ENCODE measurements at places on chromosomes 4 and X. TPM values are rescaled to one million over a fixed set of nuclear protein-coding genes. Genes with fewer than 3 reads are reported as not detected.

GRCh38 chr4:60962286-60962685 lies 237.8 kb upstream of the ADGRL3 start:
- H3K27ac ChIP-seq, result no peak overlapping the region
- H3K4me3 ChIP-seq, result no peak overlapping the region
- no peaks in the 10 kb centered on the region for H3K27me3 ChIP-seq
- H3K4me1 ChIP-seq, result no peaks in the 10 kb centered on the region

DNA sequence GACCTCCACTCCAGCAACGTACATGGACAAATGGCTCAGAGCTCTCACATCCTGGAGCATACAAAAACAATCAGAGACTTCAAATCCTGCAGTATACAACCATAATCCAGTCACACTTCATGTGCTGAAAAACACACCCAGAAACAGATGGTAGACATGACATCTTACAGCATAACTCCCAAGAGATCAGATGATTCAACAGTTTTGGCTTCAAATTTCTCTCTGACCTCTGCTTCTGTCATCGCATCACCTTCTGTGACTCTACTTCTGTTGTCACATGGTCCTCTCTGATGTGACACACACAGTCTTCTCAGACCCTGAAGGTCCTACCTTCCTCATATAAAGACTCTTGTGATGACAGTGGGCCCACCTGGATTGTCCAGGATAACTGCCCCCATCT lies 18.5 kb downstream of the SUV39H1 start:
- no peaks in the 10 kb centered on the region for H3K27me3 ChIP-seq
- H3K27ac ChIP-seq, result peak overlapping the region; percentile 18
- peaks cover 17% of the 10 kb centered on the region for H3K4me1 ChIP-seq
- H3K36me3 ChIP-seq, result no peaks in the 10 kb centered on the region
- peak; percentile 31 for DNase-seq

- H3K36me3 ChIP-seq, result no peaks in the 10 kb centered on the region
- no peaks in the 10 kb centered on the region for H3K27me3 ChIP-seq
- peak overlapping the region; percentile 14 for H3K4me3 ChIP-seq
- DNase-seq, result peak; percentile 84
Observed at GRCh38 chr4:185573651-185574199, 38.4 kb upstream of the PDLIM3 start.

GRCh38 chrX:46209768-46210167 lies 335.5 kb downstream of the ZNF674 start:
- H3K27me3 ChIP-seq, result no peaks in the 10 kb centered on the region
- H3K4me3 ChIP-seq, result peak overlapping the region; percentile 12
- H3K27ac ChIP-seq, result peak overlapping the region; percentile 73
- DNase-seq, result peak; percentile 97

DNA sequence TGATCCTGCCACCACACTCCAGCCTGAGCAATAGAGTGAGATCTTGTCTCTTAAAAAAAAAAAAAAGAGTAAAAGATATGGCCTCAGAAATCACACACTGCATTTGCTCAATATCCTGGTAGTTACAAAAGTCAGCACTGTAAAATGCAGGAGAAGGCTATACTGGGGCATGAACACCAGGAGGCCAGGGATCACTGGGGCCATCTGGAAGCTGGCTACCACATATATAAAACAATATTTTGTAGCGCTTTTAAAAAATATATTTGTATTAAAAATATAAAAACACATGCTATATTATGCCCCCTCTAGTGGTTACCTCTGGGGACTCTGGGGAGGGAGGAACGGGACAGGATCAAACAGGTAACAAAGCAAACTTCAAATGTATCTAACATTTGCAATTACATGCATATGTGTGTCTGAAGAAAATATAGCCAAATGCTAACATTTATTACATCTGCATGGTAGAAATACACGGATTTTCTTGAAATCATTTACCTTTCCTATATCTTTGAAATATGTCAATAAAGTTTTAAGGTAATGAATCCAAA lies 4.0 kb downstream of the C4orf46 start:
- 0 out of 2 replicates have a peak, but pooled peaks cover 5% of the 10 kb centered on the region for H3K4me1 ChIP-seq
- H3K36me3 ChIP-seq, result peaks cover 2% of the 10 kb centered on the region
- DNase-seq, result peak; percentile 53
- no peak overlapping the region for H3K4me3 ChIP-seq
- no peaks in the 10 kb centered on the region for H3K27me3 ChIP-seq

DNA sequence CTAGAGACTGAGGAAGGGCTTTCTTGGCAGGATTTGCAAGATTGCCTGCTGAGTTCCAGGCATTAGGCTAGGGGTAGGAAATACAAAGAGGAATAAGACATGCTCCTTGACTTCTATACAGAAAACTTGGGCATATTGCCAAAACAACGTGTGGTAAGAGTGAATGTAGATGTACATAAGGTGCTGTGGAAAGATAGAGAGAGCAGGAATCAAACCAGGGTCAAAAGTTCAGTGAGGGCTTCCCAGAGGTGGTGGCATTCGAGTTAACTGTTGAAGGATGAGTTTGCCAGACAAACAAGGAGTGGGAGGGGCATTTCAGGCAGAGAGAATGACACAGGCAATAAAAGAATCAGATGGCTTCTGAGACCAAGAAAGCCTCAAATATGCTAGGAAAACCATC lies 187.9 kb downstream of the KDR start:
- peaks cover 21% of the 10 kb centered on the region for H3K27me3 ChIP-seq
- no peak overlapping the region for H3K4me3 ChIP-seq
- peak; percentile 27 for DNase-seq
- no peaks in the 10 kb centered on the region for H3K36me3 ChIP-seq
- no peaks in the 10 kb centered on the region for H3K4me1 ChIP-seq
- no peak overlapping the region for H3K27ac ChIP-seq

GRCh38 chr4:10181745-10182445 lies 65.3 kb upstream of the WDR1 start:
- DNase-seq, result no peak
- no peaks in the 10 kb centered on the region for H3K4me1 ChIP-seq

DNA sequence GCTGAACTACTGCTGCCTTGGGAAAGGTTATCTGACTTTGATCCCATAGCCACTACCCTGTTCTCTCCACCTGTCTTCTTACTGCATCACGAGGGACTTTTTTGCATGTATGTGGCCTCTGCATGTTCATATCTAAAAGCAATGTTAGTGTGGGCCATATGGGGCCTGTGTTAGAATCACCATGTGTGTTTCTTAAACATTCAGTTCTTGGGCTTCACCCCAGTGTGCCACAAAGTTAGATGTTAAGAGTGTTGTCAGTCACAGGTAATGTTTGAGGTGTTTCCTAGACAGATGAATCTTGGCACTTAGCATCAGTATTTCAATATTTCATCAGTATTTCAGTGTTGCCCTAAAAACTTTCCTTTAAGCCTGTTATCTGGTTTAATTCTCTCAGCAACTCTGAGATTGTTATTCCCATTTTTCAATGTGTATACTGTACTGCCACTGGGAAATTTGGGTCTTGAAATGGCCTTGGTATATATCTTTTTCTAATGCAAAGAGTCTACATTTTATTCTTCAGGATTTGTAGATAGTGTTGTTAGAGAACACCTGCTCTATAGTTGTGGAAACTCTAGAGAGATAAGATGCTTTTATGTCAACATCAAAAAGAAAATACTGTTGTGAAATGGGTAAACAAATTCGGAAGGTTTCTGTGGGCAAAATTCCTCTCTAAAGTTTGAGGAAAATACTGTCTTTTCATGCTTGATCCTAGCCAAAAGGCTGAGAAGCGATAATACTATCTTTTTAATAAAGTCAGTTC lies 259.7 kb downstream of the BMPR1B start:
- H3K4me3 ChIP-seq, result no peak overlapping the region
- no peaks in the 10 kb centered on the region for H3K27me3 ChIP-seq
- DNase-seq, result no peak
- H3K4me1 ChIP-seq, result no peaks in the 10 kb centered on the region
- H3K27ac ChIP-seq, result no peak overlapping the region
- no peaks in the 10 kb centered on the region for H3K36me3 ChIP-seq

GRCh38 chr4:165325732-165326512 lies 1.5 kb upstream of the MSMO1 start:
- DNase-seq, result peak; percentile 71
- peaks cover 6% of the 10 kb centered on the region for H3K36me3 ChIP-seq
- H3K27ac ChIP-seq, result peak overlapping the region; percentile 53
- peak overlapping the region; percentile 96 for H3K4me3 ChIP-seq
- H3K4me1 ChIP-seq, result peaks cover 17% of the 10 kb centered on the region

- peak; percentile 29 for DNase-seq
- no peaks in the 10 kb centered on the region for H3K27me3 ChIP-seq
- no peaks in the 10 kb centered on the region for H3K36me3 ChIP-seq
- H3K27ac ChIP-seq, result no peak overlapping the region
- peaks cover 6% of the 10 kb centered on the region for H3K4me1 ChIP-seq
- H3K4me3 ChIP-seq, result no peak overlapping the region
Observed at GRCh38 chrX:40471965-40472648, 108.7 kb upstream of the ATP6AP2 start.

The EGF gene
- 6.1 TPM for total RNA-seq

The SLC4A4 gene
- total RNA-seq, result 0.47 TPM

The TCEAL2 gene
- total RNA-seq, result not detected

The HTRA3 gene
- 4.0 TPM for total RNA-seq

The PFKFB1 gene
- total RNA-seq, result 0.22 TPM

The OFD1 gene
- 14.4 TPM for total RNA-seq

The MAGEA12 gene
- total RNA-seq, result 0.23 TPM

The SETD7 gene
- total RNA-seq, result 29.6 TPM

All from PC-3 (cell line).